Anterior cingulate cortex (tissue), 58 donors: ENCODE measurements at places on chromosomes 2 and 18.

GRCh38 chr2:9972621-9973479, 21.4 kb downstream of the GRHL1 start:
- peak; percentile 55 for DNase-seq

- DNase-seq = no peak
Measured at GRCh38 chr2:48600917-48601316, 16.7 kb upstream of the GTF2A1L start.

DNA sequence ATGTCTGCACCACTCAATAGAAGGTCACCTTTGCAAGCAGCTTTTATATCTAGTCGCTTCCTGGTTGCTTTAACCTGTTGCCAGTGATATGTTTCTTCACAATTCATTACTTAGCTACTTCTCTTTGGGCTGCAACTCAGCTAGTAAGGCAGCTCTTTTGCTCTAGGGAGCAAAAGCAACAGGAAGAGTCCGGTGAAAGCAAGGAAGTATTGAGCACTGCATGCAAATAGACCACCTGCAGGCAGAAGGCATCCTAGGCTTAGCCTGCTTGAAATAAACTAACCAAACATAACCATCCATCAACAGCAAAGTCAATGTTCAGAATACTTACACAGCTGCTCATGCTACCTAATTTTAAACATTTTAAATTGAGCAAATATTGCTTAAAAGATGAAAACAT, 529.2 kb upstream of the LINC00305 start:
- no peak for DNase-seq

DNA sequence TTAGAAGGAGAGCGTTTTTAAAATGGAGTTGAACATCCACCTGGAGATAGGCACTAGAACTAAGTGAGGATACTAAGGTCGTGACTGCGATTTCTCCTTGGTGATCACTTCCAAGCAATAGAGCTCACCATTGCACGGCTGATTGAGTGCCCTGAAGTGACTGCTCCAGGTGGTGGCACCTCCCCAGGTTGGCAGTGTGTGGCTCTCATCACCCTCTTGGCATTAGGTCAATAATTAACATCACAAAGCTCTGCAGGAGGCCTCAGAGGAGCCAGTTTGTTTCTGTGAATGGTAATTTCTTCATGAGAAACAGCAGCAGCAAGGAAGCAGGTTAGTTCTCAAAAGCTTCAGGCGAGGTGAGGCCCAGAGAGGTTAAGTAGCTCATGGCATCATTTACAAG, 259.6 kb downstream of the CLIP4 start:
- DNase-seq = no peak

GRCh38 chr18:5057386-5058348, 139.4 kb downstream of the AKAIN1 start:
- DNase-seq = peak; percentile 9

DNA sequence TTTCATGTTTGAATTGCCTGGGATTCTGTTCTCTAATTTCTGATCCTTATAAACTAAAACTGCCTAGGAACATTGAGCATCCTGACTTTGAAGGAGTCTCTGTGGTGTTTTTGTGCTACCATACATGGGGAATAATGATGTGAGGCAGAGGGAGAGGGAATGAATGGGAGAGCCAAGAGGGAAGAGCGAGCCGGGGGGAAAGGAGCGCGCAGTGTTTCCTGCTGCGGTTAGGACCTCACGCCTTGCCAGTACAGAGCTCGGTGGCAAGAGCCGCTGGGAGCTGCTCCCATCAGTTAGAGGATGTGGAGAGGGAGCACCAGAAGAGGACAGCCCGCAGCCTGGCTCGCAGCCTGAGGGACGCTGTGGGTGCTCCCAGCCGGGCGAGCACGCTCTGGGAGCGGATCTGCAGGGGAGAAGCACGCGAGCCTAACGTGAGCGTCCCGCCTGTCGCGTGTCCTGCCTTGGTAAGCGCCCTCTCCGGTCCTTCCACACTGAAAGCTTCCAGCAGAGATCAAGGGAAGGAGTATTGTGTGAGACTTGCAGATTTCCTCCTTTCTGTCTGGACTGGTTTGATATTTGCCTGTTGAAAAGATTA, 114.7 kb downstream of the FAM210A start:
- peak; percentile 68 for DNase-seq

DNA sequence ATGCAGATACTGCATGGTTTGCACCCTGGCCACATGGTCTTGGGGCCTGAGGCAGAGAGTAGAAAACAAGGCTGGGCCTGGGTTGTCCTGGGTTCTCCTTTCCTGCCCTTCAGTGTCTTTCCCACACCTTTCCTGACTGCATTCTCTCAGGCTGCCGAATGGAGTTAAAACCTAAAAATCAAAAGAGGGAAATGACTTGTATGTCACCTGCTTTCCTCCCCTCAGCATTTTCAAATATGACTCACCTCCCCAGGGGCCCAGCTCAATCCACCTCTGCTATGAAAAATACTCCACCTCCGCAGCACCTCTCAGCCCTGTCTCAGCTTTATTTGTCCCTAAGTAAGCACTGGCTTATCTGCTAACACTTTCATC, 457.8 kb upstream of the MEX3C start:
- DNase-seq = no peak
